ENCODE measurements at places on chromosomes 13 and 19.

GRCh38 chr13:76813891-76814290 lies 72.3 kb downstream of the KCTD12 start:
- DNase-seq: peak; percentile 16

DNA sequence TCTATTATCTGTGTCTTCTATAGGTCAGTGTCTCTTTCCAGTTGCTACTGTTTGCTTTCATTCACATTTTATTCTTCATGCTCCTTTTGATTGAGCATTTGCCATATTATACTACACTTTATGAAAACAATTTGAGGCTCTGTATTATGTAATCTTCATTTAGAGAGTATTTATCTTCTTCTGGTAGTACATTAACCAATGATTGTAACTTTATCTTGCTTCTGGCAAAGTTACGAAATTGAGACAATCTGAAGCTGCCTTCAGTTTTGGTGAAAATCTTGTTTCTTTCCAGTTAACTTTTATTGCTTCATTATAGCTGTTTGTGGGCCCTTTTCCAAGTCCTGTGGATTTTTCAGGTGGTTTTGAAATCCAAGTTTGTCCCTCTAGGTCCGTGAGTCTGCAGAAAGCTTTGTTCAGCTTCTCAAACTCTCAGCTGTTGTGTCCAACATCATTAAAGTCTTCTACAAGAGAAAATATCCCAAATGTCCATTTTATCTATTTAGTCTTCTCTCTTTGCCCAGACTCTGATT lies 1255.4 kb upstream of the SPRY2 start:
- no peak for DNase-seq

- DNase-seq: peak; percentile 53
These were observed 127.0 kb downstream of the IER2 start for GRCh38 chr19:13277104-13277809.

- no peak for DNase-seq
These were observed 32.4 kb downstream of the RHPN2 start for GRCh38 chr19:33032218-33032781.

- no peak for DNase-seq
These were observed 31.9 kb downstream of the SGCG start for GRCh38 chr13:23212671-23213070.

DNA sequence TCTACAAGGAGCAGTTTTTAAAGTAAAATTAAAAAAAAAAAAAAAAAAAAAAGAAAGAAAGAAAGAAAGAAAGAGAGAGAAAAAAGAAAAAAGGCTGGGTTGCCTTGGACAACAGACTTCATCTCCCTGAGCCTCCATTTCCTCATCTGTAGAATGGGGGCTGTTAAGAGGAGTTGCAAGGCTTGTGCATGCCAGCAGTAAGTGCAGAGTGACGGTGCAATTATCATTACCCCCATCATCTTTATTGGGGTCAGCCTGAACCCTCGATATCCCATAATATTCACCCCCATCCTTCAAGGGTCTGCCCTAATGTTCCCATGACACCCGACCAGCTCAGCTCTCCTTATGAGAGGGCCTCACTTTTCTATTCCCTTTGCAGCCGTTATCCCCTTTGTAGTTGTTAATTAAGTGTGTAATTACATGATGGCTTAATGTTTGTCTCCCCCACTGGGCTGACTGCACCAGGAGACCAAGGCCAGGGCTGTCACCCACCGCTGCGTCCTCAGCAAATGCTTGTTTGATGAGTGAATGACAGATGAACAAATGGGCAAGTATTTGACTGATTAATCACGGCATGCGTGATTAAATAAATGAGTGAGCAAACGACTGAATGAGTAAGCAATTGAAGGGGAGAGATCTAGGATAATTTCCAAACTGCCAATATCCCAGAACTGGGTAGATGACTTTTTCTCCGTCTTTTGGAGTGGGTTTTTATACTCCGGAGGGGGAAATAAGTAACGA lies 10.1 kb downstream of the FOSB start:
- DNase-seq: no peak

GRCh38 chr19:6378041-6378440 lies 2.3 kb upstream of the PSPN start:
- DNase-seq: no peak

DNA sequence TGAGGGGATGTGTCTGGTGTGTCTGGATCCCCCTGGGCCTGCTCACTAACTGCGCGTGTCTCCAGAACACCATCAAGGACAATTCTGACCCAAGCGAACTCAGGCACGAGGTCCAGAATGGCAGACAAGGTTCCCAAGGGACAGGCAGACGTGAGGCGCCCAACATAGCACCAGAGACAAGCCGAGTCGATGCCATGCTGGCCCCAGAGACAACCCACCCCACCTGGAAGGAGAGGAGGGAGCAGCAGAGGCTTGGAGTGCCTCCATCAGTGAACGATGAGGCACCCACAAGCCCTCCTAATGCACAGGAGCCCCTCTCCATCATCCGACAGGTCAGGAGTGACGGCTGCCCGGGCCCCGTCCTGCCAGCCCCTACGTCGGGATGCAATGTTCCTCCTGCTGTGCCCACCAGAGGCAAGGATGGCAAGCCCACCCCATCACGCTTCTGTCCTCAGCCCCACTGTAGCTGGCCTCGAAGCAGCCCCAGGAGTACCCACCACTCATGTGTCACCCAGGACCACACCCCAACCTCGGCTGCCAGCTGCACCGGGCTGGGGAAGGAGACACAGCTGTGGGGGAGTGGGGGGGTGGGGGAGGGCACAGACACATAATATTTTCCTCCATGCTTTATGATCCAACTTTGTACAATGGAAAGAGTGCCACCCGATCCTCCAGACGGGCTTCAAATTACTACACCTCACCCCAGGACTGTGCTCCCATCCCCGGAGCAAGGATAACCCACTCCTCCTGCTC lies 11.8 kb downstream of the AP3D1 start:
- DNase-seq: no peak

GRCh38 chr13:95920485-95920884 lies 132.7 kb downstream of the UGGT2 start:
- no peak for DNase-seq

GRCh38 chr19:2780284-2780683 lies 2.8 kb downstream of the SGTA start:
- no peak for DNase-seq

- no peak for DNase-seq
These were observed 269.5 kb upstream of the PCDH20 start for GRCh38 chr13:61684976-61685681.

GRCh38 chr13:99796175-99796819 lies 175.3 kb downstream of the ZIC5 start:
- DNase-seq: peak; percentile 4

DNA sequence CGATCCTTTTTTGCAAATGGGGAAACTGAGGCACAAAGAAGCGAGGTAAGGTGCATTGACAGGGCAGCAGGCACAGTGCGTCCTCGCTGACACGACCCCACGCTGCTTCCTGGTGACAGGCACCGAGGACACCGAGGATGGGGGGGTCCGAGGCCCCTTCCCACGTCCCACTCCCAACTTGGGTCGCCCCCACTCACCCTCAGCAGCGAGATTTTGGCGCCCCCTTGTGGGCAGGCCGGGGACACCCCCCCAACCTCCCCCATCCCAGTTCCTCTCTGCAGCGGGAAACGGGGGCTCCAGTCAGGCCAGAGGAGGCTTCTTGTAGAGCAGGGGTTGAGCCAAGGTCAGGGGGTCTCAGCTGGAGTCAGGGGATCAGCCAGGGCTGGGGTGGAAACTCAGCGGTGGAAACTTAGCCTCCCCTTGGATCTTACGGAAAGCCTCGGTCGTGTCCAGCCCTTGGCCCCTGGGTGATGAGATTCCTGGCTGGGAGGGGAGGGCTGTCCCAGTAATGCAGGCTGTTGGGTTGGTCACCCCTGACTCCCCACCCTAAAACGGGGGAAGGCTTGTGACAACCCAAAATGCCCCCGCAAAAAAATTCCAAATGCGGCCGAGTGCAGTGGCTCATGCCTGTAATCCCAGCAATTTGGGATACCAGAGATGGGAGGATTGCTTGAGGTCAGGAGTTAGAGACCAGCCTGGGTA lies 8.2 kb downstream of the SMIM24 start:
- DNase-seq: peak; percentile 25

- no peak for DNase-seq
These were observed 11.7 kb downstream of the ZNF66 start for GRCh38 chr19:20787786-20788185.

DNA sequence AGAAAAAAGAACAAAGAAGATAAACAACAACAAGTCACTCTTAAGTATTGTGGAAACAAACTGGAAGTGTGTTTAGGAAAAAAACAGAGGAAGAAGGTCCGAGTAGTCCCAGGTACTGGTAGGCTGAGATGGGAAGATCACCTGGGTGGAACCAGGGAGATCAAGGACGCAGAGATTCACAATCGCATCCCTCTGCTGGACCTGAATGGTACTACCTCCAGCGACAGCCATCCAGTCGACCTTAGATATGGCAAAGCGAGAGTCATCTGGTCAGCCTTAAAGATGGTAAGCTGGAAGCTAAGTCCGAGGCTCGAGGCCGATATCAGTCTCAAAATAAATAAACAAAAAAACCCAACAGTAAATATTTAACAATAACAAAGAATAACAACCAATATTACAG lies 44.9 kb upstream of the ZNF91 start:
- no peak for DNase-seq

DNA sequence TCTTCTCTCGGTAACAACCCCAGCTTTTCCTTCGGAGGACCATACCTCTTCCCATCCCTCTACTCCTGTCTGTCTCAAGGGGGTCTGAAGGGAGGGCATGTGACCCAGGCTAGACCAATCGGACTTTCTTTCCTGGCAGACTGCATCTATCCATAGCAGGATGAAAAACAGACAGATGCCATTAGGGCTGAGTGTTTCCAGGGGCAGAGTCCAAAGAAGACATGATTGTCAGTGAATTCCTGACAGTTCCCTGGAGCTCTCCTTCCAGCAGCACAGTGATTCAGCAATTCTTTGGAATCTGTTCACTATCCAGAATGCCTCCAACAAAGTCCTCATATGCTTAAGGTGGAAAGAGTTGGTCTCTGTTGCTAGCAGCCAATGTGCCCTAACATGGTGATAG lies 189.8 kb downstream of the KCTD12 start:
- DNase-seq: no peak

DNA sequence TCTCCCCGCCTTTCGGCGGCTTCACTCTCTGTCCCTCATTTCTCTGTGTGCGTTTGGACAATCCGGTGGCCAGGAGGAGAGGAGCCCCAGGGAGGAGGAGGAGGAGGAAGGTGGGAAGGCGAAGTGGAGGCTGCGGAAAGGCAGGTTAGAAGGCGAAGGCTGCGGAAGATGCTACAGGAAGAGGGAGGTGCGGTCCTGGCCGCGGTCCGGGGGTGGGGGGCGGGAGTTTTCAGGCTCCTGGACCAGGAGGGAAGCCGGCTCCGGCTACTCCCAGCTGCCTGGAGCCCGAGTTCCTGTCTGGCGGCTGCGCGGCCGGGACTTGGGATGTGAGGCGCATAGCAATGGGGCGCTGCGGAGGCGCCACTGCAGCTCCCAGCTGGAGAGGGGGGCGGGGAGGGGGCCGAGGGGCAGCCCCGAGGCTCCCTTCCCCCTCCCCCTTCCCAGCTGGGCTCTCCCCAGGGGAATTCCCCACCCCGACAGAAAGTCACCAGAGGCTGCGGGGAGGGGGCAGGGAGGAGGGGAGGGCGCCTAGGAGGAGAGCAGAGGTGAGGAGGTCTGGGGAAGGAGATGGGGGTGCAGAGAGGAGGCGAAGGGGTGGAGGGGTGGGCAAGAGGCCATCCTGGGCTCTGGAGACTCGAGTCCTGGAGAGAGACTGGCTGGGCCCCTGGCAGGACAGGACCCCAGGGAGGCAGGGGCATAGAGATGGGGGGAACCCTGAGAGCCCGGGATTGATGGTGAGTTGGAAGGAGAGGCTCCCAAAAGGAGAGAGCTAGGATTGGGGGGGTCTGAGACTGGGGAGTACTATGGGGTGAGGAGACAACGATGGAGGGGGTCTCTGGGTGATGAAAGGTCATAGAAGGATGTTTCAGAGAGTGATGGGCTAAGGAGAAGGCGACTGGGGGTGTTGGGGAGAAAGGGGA lies 2.0 kb downstream of the LRRC4B start:
- no peak for DNase-seq

DNA sequence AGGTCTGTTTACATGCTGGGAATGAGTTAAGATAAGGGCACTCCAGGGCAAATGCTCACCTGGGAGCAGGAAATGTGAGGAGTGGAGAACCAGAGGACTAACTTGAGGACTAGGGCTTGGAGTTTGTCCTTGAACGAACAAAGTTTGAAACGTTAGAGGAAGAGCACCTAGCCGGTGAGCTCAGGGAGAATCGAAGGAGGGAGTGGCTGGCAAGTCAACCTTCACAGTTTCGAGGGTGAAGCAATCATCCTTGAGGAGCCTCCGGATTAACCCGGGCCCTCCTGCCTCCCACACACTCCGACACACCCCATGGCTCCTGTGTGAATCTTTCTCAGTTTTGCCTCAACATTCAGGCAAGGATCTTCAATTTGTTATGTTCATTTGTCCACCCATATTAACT lies 58.6 kb downstream of the LMO7 start:
- no peak for DNase-seq

GRCh38 chr19:39502640-39503417 lies 4.1 kb downstream of the DLL3 start:
- peak; percentile 77 for DNase-seq

DNA sequence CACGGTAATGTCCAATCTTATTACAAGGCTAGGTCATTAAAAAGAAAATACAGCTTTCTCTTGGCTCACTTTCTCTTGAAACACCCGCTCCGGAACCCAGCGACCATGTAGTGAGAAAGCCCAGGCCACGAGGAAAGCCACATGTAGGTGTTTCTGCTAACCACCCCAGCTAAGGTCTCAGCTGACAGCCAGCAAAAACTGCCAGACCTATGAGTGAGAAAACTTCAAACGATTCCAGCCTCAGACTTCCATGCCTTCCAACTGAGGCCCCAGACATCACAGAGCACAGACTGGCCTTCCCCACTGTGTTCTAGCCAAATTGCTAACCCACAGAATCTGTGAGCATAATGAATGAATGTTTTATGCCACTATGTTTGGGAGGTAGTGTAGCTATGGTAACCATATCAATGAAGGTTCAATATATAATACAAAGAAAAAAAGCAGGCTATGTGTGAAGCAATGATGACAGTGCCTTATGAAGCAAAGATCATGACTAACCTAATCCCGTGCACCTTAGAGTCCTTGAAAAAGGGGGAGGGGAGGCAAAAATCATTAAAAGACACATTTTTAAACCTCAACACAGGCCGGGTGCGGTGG lies 11.9 kb upstream of the TPTE2 start:
- no peak for DNase-seq

DNA sequence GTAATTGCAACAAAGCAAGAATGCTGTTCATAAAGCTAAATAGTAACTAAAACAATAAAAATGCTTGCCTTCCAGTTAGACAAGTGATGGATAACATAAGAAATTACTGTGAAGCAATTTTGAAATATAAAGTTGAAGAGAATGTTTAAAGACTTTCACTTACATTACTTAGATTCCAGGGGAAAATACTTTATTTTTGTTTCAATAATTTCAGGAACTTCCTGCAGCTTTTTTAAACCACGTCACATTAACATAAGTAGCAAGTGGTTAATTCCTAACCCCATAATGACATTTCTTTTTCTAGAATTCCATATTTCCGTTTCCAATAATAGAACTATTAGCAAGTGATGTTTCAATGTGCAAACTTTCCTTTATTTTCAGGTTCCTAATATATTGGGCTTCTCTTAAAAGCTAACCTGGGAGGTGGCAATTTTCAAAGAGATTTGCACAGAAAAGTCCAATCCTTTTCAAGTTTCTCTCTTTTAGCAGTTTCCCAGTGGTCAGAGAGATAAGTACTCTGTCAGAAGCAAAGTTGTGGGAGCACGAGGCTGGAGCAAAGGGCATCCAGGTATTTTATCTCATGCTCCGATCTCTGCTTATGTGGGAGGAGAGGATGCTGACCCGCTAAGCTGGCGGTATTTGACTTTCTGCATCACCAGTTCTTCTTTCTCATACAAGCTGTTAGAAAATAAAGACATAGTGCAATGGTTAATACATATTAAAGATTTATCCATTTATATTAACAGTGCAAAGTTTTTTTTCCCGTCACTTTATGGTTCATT lies 1025.3 kb downstream of the EFNB2 start:
- no peak for DNase-seq

Data from CD4-positive, alpha-beta T cell (primary cell).